Stimulated activated CD4-positive, alpha-beta T cell treated with anti-CD3 and anti-CD28 coated beads, Interleukin-1b, Interleukin-23, amount 100 ng/mL, for 4 hours (primary cell): ENCODE measurements at places on chromosomes 13 and 19.
A peak's percentile ranks its signal among the peaks of the same experiment; 100 is the strongest.

GRCh38 chr13:111115061-111115964 lies at the start of gene ARHGEF7:
TSS of gene ARHGEF7 (plus strand) at chr13:111115310. CDS start at chr13:111115527, 217 bp downstream.
- DNase-seq: no peak

GRCh38 chr19:7899751-7900378 lies 3.8 kb upstream of the MAP2K7 start:
- DNase-seq: no peak

- no peak for DNase-seq
Observed at GRCh38 chr13:41854758-41855157, 106.2 kb downstream of the VWA8 start.

DNA sequence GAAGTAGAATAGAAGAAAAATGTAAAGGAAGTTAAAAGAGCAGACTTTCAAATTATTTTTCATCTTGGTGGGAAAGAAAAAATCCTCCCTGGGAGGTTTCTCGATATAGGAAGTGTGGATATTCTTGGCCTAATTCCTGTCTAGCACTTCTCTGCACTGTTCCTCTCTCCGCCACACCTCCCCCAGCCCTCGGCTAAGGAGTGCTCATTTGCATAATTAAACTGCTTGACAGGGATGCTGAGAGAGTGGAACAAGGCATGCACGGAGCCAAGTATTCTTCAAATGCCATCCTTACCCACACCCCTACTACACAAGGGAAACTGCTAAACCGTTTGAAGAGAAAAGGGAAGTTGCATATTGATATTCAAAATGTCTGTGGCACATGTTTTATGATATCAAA lies 511.0 kb upstream of the HTR2A start:
- DNase-seq: no peak

DNA sequence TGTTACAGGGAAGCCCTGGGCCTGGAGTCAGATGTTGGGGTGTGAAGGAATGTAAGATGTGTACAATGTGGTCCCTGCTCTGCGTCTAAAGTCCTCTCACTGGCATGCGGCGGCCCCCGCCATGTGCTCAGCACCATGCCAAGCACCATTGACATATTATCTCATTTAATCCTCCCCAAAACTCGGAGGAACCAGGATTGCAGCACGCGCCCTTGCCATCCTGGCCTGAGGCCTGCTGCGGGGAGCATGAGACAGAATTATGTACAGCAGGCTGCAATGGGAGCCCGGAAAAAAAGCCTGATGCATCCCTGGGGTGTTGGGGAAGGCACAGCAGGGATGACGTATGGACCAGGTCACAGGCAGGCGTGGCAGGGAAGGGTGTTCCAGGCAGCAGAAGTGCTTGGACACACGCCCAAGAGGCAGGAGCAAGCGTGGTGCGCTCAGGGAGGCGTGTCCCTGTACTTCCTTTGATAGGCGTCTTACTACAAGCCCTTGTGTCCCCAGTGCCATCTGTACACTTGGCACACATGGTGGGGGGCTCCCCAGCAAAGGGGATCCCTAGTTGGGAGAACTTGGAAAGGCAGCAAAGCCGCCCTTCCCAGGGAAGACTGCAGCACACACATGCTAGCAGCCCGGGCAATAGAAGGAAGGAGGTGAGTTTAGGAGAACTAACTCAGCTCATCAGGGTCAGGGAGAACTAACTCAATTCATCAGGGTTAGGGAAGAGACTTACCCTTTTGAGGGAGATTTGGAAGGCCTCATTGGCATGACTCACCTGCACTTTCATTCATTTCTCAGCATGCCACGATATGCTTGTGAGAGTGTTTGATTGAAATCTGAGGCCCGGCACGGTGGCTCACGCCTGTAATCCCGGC lies 3.4 kb downstream of the EVI5L start:
- no peak for DNase-seq

GRCh38 chr19:9406798-9407352 lies 28.5 kb downstream of the ZNF266 start:
- peak; percentile 48 for DNase-seq

DNA sequence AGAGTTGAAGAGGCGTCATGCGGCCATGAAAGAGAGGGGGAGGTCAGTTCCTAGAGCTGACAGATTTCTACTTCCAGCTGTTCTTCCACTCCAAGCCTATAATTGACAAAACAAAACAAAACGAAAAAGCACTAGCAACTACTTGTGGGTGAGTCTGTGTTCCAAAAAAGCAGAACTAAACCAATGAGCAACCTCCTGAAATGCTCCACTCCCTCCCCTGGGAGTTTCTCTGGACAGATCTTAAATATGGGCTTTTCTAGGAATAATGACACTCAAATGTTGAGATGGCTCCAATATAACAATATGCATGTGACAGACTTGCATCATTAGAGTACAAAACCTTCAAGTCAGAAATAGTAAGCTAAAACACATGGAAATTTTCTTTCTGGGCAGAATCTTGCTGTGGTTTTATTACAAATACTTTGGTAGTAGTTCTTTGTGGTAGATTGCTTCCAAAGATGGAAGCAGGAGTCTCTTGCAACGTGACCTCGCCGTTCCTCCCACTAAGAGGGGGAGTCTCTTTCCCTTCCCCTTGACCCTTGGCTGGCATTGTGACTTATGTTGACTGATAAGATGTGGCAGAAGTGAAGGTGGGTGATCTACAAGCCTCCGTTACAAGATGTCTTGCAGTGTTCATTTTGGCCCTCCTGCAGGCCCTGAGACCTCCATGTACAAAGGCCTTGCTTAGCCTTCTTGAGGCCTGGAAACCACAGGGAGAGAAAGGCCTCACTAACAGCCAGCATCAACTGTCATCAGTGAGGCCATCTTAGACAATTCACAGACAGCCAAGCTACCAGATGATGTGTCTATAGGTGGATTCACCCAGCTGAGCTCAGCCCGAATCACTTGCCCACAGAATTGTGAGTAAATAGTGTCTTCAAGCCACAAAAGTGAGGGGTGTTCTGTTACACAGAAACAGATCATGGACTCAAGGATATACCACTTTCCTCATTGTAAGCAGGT lies 173.1 kb upstream of the RFC3 start:
- no peak for DNase-seq

DNA sequence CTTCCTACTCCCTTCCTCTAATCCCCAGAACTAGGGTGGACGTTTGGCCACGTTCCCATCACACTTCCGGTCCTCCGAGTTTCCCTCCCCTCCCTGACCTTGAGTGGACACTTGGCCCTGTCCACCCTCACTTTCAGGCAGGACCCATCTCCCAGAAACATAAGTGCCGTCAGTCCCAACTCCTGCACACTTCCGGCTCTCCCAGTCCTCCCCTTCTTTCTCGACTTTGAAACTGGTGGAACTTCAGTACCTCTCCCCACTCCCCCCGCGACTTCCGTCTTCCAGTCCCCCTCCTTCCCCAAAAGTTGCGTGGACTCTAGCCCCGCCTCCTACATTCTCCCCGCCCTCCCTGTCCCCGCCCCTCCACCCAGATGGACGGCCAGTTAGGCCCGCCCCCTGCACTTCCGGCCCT lies 278 bp upstream of the ZNF274 start:
- DNase-seq: peak; percentile 73

DNA sequence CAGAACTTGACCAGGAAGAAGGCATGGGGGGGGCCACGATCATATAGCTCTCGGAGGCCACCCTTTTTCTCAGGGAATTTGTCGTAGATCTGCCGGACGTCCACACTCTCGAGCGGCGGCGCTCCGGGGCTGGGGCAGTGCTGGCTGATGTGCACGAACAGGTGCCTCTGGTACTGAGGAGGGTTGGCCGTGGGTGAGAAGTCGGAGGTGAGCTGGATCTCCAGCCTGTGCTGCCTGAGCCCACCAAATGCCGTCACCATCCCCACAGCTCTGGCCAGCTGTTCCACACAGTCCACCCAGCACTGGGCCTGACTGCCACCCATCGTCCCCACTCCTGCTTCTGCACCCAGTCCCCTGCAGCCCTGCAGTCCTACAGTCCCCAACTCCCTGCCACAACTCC lies 12.0 kb downstream of the CD37 start:
- no peak for DNase-seq

DNA sequence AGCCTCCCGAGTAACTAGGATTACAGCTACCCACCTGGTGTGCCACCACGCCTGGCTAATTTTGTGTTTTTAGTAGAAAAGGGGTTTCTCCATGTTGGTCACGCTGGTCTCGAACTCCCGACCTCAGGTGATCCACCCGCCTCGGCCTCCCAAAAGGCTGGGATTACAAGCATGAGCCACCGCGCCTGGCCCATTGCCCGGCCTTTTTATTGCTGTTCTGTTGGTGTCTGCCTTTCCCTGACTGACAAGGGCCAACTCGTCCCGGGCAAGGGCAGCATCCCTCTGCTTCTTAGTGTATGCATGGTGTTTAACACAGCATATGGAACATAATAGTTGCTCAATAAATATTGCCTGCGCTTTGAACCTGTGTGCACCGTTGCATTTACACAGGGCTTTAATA lies 6.2 kb upstream of the RETN start:
- no peak for DNase-seq

DNA sequence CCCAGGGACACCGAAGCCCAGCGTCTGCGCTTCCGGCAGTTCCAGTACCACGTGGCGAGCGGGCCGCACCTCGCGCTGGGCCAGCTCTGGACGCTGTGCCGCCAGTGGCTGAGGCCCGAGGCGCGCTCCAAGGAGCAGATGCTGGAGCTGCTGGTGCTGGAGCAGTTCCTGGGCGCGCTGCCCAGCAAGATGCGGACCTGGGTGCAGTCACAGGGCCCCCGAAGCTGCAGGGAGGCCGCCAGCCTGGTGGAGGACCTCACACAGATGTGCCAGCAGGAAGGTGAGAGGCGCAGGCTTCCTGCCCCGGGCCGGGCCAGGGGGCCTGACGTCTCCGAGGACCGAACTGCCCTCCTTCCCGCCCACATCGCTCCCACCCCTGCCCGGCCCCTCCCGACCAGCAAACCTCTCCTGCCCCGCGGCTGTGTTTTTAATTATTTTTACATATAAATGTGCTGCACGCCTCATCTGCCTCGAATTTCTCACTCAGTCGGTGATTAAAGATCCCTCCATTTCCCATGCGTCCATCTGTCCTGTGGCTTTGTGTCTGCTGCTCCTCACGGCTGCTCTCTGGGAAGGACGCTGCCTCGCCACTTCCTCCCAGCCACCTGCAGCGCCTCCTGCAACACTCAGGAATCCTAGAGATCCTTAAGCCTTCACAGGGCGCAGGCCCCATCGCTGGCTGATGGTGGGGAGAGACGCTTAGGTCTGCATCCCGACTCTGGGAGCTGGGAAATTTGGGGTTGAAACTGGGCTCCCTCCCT lies 4.3 kb downstream of the ZSCAN1 start:
- DNase-seq: no peak

- no peak for DNase-seq
Observed at GRCh38 chr13:83204886-83205285, 677.4 kb downstream of the SLITRK1 start.

DNA sequence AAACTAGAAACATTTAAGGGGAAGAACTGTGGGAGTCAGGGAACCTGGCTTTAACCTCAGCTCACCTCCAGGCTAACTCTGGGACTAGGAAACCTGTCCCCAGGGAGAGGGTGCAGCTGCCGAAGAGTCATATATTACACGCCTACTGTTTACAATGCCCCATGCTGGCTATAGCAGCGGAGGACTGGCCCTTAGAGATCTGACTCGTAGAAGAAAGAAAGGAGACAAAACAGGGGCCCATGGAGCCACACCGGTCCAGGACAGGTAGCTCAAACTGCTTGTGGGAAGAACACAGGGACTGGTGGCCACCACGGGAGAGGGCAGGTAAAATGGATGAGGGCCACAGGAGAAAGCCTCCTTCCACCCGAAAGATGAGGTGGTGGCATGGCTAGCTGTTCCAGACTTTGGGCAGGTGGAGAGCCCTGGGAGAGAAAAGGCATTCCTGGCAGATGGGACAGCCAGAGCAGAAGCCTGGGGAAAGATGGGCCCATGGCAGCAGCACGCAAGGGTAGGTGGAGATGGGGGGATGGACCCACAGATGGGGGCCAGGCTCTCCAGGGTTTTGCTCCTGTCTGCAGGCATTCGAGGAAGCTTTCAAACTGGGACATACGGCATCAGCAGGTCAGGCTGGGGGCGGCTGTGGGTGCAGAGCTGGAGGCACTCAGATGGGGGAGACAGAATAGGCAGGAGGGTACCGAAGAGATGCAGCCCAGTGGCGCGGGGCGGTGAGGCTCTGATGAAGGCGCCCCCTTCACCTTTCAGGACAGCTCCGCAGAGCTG lies 69.5 kb downstream of the LATS2 start:
- DNase-seq: no peak

DNA sequence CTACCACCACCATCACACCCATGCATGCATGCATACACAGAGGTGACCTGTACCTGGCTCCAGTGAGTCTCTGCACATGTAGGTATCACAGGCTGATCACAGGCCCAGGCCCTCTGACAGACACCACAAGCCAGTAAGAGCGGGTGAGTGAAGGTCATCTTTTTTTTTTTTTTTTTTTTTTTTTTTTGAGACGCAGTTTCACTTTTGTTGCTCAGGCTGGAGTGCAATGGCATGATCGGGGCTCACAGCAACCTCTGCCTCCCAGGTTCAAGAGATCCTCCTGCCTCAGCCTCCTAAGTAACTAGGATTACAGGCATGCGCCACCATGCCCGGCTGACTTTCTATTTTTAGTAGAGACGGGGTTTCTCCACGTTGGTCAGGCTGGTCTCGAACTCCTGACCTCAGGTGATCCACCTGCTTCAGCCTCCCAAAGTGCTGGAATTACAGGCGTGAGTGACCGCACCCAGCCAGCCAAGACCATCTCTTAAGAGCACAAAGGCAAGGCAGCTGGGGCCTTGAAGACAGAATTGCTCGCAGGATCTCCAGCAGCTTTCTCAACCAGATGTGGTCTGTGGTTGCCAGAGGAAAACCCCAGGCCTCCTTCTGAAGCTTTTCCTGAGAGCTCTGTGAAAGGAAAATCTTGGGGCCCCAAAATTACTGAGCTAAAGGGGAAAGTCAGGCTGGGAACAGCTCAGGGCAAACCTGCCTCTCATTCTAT lies 3.2 kb upstream of the NKG7 start:
- no peak for DNase-seq

- no peak for DNase-seq
Observed at GRCh38 chr13:21071015-21071414, 9.6 kb upstream of the LATS2 start.

DNA sequence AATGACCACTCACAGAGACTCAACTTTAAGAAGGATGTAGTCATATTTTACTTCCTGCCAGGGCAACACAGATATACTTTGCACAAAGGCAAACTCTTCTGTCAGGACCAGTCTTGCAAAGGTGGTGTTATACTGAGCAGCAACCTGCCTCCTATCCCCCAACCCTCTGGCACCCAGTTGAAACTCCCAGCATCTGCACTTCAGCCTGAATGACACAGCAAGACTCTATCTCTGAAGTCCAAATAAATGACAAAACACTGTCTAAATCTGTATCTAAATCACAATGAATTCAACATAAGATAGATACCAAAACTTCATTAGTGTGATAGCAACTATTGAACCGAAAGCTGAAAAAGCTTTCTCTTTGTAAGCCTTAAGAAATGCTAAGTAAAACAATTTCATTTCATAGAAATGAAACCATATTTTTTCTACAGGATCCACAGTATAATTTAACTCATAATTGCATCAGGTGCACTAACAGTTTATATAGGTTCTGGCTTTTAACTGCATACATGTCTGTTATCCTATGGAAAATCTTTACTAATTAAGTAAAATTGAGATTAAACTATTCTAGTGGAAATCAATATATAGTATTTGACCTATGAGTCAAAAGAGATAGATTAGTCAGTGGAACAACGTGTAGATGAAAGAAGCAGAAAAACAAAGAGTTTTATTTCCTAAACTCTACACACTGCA lies 163.7 kb downstream of the TBC1D4 start:
- no peak for DNase-seq
